ENCODE measurements at places on chromosomes 16 and 17.

DNA sequence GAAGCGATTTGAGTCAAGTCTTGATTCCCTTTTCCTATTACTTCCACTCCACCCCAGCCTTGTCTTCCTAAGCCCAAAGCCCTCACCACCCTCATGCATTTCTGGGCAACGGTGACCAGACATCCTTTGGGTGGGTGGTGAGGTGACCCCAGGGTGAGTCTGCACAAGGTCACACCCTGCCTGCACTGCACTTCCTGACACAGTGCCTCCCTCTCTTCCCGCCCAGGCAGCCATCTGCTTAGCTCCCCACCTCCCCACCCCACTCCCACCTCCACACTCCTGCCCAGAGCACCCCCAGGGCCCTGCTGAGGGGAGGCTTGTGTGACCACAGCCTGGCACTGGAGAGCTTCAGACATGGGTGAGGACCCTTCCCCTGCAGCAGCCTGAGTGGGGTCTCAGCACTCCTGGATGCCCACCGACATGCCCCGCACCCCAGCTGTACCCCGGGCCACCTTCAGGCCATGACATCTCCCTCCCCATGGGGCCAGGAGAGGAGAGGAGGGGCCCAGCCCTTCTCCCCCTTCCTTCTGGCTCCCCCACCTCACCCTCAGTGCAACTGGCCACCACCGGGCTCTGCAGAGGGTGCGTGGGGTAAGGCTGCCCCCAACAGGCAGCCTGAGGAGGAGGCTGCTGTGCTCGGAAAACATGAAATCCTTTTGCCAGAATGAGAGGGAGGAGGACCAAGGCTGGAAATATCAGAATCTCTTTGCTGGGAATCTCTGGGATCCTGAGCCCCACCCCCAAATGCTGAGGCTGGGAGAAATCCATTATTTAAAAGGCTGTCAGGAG is 68.6 kb downstream of the CCT6B start:
- peak; percentile 5 for DNase-seq

DNA sequence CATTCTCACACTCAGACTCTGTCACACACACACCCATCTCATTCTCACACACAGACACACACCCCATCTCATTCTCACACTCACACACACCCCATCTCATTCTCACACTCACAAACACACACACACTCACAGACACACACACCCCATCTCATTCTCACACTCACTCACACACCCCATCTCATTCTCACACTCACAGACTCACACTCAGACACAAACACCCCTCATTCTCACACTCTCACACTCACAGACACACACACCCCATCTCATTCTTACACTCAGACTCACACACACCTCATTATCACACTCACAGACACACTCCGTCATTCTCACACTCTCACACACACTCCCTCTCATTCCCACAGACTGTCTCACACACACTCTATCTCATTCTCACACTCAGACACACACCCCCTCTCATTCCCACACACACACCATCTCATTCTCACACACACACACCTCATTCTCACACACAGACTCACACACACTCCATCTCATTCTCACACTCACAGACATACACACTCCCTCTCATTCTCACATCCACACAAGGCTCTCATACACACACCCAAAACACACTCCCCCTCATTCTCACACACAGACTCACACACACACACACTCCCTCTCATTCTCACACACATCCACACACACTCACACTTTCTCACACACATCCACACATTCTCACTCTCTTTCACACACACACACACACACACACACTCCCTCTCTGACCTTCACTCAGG is 2.9 kb downstream of the ASGR1 start:
- no peak for DNase-seq

- DNase-seq = no peak
Measured at GRCh38 chr16:10688291-10688690, 6.4 kb downstream of the TEKT5 start.

DNA sequence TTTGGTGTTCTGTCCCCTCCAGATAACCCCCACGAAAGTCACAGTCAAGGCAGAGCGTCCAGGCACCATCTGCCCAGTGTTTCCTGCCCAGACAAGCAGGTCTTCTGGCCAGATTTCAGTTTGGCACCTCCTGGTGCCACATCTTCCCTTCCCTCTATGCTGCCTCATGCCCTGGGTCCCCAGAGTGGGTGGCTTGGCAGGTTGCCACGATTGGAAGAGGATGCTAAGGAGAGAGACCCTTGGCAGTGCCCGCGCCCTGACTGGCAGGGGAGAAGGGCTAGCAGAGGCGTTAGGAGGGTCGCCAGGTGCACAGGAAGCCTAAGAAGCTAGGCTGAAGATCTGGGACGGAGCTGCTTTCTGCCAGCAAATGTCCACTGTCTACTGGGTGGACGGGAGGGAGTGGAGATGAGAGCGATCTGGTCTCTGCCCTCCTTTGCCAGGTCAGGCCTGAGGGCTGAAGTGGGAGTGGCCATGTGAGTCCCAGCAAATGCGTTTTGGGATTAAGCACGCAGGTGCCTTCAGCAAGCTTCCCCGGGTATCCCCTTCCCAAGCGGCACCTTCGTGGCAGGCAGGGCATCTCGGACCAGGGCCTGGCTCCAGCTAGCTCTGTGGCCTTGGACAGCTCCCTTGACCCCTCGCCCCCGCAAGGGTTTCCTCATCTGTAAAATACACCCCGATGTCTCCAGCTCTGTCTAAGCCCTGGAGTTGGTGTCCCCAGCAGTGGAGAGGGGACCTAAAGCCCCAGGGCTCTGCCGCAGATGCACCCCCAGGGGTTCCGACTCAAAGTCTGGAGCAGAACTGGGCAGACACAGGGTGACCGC is 13.4 kb upstream of the CD300A start:
- no peak for DNase-seq

- no peak for DNase-seq
Measured at GRCh38 chr17:32518646-32519227, 31.9 kb downstream of the CDK5R1 start.

GRCh38 chr16:58651965-58652348 is 22.3 kb upstream of the CNOT1 start:
- no peak for DNase-seq

DNA sequence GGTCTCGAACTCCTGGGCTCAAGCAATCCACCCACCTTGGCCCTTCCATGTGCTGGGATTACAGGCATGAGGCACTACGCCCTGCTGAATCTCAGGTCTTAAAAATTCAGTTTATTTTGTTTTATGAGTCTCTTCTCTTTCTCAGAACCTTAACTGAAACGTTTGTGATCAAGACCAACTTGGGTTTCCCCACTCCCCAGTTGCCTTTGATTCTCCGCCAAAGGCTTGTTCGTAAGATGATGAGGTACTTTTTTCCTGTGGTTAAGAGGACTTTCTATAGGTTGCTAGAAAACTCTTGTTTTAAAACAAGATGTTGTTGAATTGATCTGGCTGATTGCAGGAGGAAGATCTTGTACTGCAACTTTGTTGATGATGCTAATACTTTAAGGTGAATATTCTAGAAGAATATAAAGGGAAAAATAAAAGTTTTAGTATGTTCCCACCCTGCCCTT is 11.7 kb downstream of the ABCC1 start:
- DNase-seq = no peak

- peak; percentile 18 for DNase-seq
Measured at GRCh38 chr16:82580298-82580890, 46.4 kb upstream of the CDH13 start.

DNA sequence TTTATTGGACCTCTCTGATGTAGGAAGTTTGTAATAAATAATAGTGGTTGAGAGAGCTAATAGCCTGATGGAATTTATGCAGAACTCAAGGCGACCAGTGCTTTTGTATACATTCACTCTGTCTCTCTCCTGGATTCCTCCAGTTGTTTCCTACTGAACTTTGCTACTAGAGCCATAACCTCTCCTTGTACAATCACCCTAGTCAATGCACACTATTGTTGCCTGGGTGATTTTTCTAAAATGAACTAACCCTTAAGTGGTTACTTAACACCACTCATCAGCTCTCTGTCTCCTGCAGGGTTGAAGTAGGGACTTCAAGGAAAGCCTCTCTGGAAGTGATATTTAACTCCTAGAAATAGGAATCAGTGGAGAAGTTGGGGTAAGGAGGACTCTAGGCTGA is 9.7 kb downstream of the PHKB start:
- DNase-seq = no peak

DNA sequence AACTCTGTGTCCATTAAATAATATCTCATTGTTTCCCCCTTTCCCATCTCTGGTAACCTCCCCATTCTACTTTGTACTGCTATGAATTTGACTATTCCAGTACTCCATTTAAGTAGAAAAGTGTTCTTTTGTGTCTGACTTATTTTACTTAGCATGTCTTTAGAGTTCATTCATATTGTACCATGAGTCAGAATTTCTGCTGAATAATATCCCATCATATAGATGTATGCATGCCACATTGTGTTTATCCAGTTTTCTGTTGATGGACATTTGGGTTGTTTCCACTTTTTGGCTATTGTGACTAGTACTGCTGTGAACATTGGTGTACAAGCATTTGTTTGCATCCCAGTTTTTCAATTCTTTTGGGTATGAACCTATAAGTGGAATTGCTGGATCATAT is 6.0 kb downstream of the PPM1D start:
- DNase-seq = no peak

GRCh38 chr16:50568187-50568815 is 20.1 kb downstream of the NKD1 start:
- DNase-seq = no peak

DNA sequence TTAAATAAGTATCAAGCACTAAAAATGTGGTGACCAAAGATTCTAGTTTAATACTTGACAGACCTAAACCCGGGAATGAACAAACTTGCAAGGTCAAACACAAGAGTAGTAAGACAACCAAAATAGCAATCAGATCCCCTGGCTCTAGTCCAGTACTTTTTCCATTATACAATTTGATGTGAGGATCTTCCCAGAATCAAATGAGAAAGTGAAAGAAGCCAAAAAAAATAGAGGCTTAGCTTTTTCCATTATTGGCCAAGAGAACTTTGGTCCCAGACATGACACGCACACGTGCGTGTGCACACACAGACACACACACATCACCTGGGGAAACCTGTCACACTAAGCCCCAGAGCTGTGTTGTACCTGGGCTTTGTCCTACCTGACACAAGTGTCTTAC is 300.6 kb upstream of the CDH5 start:
- no peak for DNase-seq

DNA sequence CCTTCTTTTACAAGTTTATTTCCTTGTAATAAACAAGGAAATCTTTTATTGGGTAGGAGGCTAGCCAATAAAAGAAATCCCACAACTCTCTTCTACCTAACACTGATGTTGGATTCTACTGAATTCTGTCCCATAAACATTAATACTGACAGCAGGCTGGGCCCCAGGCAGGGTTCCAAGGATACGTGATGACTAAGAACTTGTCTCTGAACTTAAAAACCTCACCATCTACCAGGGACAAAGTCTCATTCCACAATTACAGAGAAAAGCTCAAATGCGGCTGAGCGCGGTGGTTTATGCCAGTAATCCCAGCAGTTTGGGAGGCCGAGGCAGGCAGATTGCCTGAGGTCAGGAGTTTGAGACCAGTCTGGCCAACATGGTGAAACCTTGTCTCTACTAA is 64.9 kb downstream of the ARHGAP17 start:
- no peak for DNase-seq

DNA sequence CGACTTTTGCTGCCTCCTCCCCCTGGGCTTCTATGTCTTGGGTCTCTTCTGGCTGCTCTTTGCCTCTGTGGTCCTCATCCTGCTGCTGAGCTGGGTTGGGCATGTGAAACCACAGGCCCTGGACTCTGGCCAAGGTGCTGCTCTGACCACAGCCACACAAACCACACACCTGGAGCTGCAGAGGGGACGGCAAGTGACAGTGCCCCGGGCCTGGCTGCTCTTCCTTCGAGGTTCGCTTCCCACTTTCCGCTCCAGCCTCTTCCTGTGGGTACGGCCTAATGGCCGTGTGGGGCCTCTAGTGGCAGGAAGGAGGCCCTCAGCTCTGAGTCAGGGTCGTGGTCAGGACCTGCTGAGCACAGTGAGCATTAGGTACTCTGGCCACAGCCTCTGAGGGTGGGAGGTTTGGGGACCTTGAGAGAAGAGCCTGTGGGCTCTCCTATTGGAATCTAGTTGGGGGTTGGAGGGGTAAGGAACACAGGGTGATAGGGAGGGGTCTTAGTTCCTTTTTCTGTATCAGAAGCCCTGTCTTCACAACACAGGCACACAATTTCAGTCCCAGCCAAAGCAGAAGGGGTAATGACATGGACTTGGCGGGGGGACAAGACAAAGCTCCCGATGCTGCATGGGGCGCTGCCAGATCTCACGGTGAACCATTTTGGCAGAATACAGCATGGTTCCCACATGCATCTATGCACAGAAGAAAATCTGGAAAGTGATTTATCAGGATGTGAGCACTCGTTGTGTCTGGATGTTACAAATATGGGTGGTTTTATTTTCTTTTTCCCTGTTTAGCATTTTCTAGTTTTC is 2.3 kb downstream of the GP1BA start:
- DNase-seq = no peak

DNA sequence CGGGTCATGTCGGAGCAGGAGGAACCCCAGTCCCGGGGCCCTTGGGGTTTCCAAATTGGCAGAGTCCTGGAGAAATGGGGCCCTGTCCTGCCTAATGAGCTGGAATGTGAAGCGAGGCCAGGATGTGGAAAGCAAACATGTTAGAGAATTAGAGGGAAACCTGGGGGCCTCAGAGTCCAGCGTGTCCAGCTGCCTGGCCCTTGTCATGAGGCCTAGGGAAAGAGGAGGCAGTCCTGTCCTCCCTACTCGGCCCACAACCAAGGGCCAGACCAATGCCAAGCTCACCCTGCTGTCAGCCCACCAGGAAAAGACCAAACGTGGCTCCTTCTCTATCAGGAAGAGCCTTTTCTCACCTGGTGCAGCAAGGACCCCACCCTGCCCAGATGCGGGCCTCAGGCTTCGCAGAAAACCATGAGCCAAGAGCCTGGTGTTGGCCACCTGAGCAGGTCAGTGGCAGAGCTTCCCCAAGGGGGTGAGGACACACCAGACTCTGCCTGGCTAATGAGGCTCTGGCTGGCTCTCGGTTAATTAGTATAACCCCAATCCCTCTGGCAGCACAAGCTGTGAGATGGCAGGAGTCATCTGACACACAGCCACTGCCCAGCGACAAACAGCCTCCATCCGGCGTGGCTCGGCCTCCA is 10.1 kb downstream of the TEKT5 start:
- no peak for DNase-seq

- peak; percentile 30 for DNase-seq
Measured at GRCh38 chr17:29588562-29589411, 661 bp downstream of the GIT1 start.

DNA sequence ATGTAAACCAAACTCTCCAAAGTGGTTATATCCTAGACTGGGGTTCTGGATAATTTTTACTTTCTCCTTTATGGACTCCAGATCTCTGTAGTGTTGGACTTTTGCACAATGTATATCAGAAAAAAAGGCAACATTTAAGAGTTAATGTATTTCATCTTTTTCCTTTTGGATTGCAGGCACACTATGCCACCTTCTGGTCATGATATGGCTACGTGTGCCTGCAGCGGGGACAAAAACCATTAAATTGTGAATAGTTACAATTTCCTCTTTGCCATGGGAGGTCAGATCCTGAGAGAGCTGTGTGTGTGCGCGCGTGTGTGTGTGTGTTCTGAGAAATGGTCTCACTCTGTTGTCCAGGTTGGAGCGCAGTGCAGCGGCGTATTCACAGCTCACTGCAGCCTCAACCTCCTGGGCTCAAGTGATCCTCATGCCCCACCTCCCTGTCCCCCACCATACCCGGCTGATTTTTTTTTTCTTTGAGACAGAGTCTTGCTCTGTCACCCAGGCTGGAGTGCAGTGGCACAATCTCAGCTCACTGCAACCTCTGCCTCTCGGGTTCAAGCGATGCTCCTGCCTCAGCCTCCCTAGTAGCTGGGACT is 4.3 kb upstream of the SGF29 start:
- DNase-seq = no peak
